ENCODE measurements at places on chromosomes 16 and 17. TPM values are rescaled to one million over a fixed set of nuclear protein-coding genes. Genes with fewer than 3 reads are reported as not detected.

FOXN1 gene
- not detected for total RNA-seq

NPIPA3 gene
- 2.4 TPM for total RNA-seq

KRTAP3-2 gene
- total RNA-seq = not detected

RPS6KB1 gene
- total RNA-seq = 30.4 TPM

C16orf46 gene
- 0.18 TPM for total RNA-seq

COPZ2 gene
- not detected for total RNA-seq

C16orf96 gene
- 0.54 TPM for total RNA-seq

DNA sequence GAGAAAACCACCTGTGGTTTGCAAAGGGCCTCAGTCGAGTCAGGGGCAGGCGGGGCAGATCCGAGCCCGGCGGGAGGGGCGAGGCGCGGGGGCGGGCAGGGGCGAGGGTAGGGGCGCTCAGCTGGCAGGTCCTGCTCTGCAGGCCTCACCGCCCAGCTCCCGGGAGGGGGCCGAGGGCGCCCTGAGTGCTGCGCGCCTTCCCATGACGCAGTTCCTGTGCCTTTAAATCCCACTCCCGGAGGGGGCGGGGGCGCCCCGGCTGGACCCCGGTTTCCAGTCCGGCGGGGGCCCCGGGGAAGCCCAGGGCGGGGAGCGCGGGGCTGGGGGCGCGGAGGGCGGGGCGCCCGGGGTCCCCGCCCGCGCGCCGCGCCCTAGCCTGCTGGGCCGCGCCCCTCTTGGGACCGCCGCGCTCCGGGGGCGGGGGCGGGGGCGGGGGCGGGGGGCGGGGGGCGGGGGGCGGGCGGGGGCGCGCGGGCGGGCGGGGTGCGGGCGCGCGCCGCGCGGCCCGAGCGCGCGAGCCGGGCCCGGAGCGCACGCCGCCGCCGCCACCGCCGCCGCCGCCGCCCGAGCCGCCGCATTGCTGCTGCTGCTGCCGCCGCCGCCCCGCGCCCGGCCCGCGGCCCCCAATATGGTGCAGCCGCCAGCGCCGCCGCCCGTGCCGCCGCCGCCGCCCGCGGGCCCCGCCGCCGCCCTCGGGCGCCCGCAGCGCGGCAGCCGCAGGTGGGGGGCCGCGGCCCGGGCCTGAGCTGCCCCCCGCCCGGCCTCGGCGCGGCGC lies at the start of gene JPH3:
TSS of gene JPH3 (plus strand) at position 508 of the 775 bp plus-strand sequence. CDS start 639 bp downstream, outside the sequence.
- H3K4me3 ChIP-seq = peak within 1 kb of the TSS; percentile 96
- H3K36me3 ChIP-seq = peaks cover 9% of the 10 kb centered on the region
- peaks cover 22% of the 10 kb centered on the region for H3K4me1 ChIP-seq

GRCh38 chr16:1775846-1776671 lies 3.1 kb upstream of the MRPS34 start:
- H3K4me3 ChIP-seq = no peak overlapping the region
- H3K36me3 ChIP-seq = no peaks in the 10 kb centered on the region
- H3K27me3 ChIP-seq = peaks cover 7% of the 10 kb centered on the region
- no peak for DNase-seq
- peaks cover 10% of the 10 kb centered on the region for H3K4me1 ChIP-seq
- H3K27ac ChIP-seq = no peak overlapping the region

- H3K27ac ChIP-seq = no peak overlapping the region
- peaks cover 12% of the 10 kb centered on the region for H3K27me3 ChIP-seq
- DNase-seq = no peak
- no peaks in the 10 kb centered on the region for H3K4me1 ChIP-seq
- no peak overlapping the region for H3K4me3 ChIP-seq
- H3K36me3 ChIP-seq = no peaks in the 10 kb centered on the region
These were observed 19.2 kb upstream of the LITAF start for GRCh38 chr16:11605891-11606290.

- peak overlapping the region; percentile 95 for H3K4me3 ChIP-seq
- peaks cover 18% of the 10 kb centered on the region for H3K27me3 ChIP-seq
- H3K27ac ChIP-seq = peak overlapping the region; percentile 70
- H3K36me3 ChIP-seq = peaks cover 8% of the 10 kb centered on the region
- peak; percentile 29 for DNase-seq
- peaks cover 48% of the 10 kb centered on the region for H3K4me1 ChIP-seq
These were observed 1.1 kb downstream of the RAI1 start for GRCh38 chr17:17682293-17682736.

- H3K27ac ChIP-seq = no peak overlapping the region
- DNase-seq = no peak
- peaks cover 13% of the 10 kb centered on the region for H3K27me3 ChIP-seq
These were observed 21.5 kb downstream of the MYO18A start for GRCh38 chr17:29158488-29159275.

GRCh38 chr17:48352630-48353029 lies 77.4 kb downstream of the SKAP1 start:
- no peaks in the 10 kb centered on the region for H3K4me1 ChIP-seq
- H3K27me3 ChIP-seq = peaks cover 3% of the 10 kb centered on the region
- no peak overlapping the region for H3K27ac ChIP-seq
- DNase-seq = no peak
- no peaks in the 10 kb centered on the region for H3K36me3 ChIP-seq

GRCh38 chr16:76195056-76195455 lies 82.1 kb upstream of the CNTNAP4 start:
- no peak overlapping the region for H3K4me3 ChIP-seq
- no peaks in the 10 kb centered on the region for H3K4me1 ChIP-seq
- H3K36me3 ChIP-seq = no peaks in the 10 kb centered on the region
- no peak overlapping the region for H3K27ac ChIP-seq
- H3K27me3 ChIP-seq = no peaks in the 10 kb centered on the region

DNA sequence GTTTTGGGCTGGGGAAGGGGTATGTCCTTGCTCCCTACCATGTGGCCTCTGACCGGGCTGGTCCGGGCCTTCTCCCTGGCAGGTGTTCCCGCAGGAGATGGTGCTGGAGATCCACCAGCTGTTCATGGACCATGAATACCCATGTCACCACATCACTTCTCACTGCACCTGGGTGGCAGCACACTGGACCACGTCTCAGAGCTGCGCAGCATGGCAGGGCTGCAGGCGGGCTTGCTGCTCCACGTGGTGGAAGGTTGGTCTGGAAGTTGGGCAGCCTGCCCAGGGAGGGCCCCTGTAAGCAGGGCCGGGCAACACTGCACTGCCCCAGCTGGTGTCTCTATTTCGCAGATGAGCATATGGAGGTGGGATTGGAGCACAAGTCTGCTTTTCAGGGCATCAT lies 169.5 kb upstream of the ZNF267 start:
- peaks cover 10% of the 10 kb centered on the region for H3K4me1 ChIP-seq
- DNase-seq = no peak
- peaks cover 9% of the 10 kb centered on the region for H3K27me3 ChIP-seq
- H3K27ac ChIP-seq = no peak overlapping the region
- H3K36me3 ChIP-seq = peaks cover 30% of the 10 kb centered on the region

- peak overlapping the region; percentile 99 for H3K27ac ChIP-seq
- peaks cover 24% of the 10 kb centered on the region for H3K4me1 ChIP-seq
- peaks cover 29% of the 10 kb centered on the region for H3K36me3 ChIP-seq
- peak overlapping the region; percentile 99 for H3K4me3 ChIP-seq
- peak; percentile 47 for DNase-seq
- H3K27me3 ChIP-seq = peaks cover 35% of the 10 kb centered on the region
These were observed 525 bp downstream of the CD2BP2 start for GRCh38 chr16:30354423-30355143.

DNA sequence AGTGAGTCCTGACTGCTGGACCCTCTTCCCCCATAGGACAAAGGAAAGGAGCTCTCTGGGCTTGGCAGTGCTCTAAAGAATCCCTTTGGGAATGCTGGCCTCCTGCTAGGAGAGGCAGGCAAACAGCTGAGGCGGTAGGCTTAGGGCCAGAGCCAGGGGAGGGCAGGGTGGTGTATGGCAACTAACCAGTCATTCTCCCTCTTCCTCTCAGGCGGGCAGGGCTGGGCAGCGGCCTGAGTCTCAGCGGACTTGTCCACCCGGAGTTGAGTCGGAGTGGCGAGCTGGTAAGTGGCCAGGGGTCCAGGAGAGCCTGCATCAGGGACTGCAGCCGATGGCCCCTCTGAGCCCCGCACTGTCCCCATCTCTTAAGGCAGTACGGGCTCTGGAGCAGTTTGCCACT lies 4.4 kb downstream of the ACADVL start:
- no peak for DNase-seq
- peaks cover 28% of the 10 kb centered on the region for H3K27me3 ChIP-seq
- H3K36me3 ChIP-seq = peaks cover 35% of the 10 kb centered on the region
- peaks cover 19% of the 10 kb centered on the region for H3K4me1 ChIP-seq

DNA sequence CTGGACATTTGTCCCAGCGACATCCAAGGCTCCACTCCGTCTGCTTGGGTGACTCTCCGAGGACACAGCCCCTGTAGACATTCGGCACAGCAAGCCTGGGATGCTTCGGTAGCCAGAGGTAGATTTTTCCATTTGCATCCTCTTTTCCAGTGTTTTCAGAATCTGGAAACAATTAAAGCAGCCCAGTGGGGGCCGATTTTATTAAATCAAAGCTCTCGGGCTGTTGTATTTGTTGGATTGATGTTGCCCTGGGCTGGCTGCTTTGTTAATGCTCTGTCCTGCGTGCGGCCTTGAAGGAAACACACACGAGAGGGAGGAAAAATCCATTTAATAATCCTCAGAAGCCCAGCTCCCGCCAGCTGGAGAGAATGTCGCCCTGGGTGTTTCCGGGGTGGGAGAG lies 158.1 kb upstream of the CIBAR2 start:
- H3K27me3 ChIP-seq = peaks cover 2% of the 10 kb centered on the region
- no peak for DNase-seq
- H3K4me1 ChIP-seq = peaks cover 6% of the 10 kb centered on the region
- H3K4me3 ChIP-seq = no peak overlapping the region
- H3K36me3 ChIP-seq = no peaks in the 10 kb centered on the region

DNA sequence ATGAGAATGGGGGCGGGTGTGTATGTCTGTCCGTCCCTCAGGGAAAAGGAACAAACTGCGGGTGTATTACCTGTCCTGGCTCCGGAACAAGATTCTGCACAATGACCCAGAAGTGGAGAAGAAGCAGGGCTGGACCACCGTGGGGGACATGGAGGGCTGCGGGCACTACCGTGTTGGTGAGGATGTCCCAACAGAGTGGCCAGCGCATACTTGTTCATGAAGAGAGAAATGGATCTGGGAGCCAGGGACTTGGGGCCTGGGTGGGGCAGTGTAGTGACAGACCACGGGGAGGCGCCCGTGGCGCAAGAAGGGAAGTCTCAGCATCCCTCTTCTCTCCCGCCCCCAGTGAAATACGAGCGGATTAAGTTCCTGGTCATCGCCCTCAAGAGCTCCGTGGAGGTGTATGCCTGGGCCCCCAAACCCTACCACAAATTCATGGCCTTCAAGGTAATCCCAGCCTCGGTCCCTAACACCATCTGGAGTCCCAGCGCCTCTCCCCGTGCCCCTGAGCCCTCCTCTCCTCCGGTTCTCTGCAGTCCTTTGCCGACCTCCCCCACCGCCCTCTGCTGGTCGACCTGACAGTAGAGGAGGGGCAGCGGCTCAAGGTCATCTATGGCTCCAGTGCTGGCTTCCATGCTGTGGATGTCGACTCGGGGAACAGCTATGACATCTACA lies 3.5 kb upstream of the C17orf107 start:
- peaks cover 10% of the 10 kb centered on the region for H3K4me1 ChIP-seq
- DNase-seq = peak; percentile 53
- peaks cover 23% of the 10 kb centered on the region for H3K27me3 ChIP-seq
- H3K4me3 ChIP-seq = no peak overlapping the region
- H3K36me3 ChIP-seq = peaks cover 25% of the 10 kb centered on the region
- no peak overlapping the region for H3K27ac ChIP-seq

- H3K4me3 ChIP-seq = peak overlapping the region; percentile 97
- peak overlapping the region; percentile 96 for H3K27ac ChIP-seq
These were observed 601 bp downstream of the PHKB start for GRCh38 chr16:47461598-47462266.

DNA sequence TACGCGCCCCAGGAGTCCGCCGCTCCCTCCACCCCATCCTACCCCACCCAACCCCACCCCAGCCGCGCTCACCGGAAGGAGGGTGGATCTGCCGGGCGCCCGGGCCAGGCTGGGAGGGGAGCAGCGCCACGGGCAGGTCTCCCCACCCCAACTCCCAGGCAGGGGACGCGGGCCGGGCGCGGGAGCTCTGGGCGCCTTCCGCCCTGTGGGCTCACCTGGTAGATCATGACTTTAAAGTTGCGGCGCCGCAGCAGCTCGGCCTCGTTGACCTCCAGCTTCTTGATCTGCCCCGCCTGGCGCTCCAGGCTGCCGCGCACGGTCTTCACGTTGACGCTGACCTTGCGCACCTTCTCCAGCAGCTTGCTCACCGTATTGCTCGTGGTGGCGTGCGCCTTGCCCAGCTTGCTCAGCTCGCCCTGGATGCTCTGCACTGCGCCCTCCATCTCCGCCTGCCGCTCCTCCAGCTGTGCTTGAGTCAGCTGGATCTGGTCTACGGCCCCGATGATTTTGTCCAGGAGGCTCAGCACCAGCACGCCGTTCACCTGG lies 571 bp downstream of the CAVIN1 start:
- H3K36me3 ChIP-seq = peaks cover 21% of the 10 kb centered on the region
- DNase-seq = peak; percentile 41
- peak overlapping the region; percentile 73 for H3K27ac ChIP-seq
- H3K4me3 ChIP-seq = peak overlapping the region; percentile 100
- peaks cover 16% of the 10 kb centered on the region for H3K27me3 ChIP-seq

GRCh38 chr16:19923396-19923795 lies 38.7 kb upstream of the GPRC5B start:
- H3K27me3 ChIP-seq = peaks cover 2% of the 10 kb centered on the region
- H3K27ac ChIP-seq = no peak overlapping the region
- H3K4me3 ChIP-seq = no peak overlapping the region
- no peaks in the 10 kb centered on the region for H3K4me1 ChIP-seq

DNA sequence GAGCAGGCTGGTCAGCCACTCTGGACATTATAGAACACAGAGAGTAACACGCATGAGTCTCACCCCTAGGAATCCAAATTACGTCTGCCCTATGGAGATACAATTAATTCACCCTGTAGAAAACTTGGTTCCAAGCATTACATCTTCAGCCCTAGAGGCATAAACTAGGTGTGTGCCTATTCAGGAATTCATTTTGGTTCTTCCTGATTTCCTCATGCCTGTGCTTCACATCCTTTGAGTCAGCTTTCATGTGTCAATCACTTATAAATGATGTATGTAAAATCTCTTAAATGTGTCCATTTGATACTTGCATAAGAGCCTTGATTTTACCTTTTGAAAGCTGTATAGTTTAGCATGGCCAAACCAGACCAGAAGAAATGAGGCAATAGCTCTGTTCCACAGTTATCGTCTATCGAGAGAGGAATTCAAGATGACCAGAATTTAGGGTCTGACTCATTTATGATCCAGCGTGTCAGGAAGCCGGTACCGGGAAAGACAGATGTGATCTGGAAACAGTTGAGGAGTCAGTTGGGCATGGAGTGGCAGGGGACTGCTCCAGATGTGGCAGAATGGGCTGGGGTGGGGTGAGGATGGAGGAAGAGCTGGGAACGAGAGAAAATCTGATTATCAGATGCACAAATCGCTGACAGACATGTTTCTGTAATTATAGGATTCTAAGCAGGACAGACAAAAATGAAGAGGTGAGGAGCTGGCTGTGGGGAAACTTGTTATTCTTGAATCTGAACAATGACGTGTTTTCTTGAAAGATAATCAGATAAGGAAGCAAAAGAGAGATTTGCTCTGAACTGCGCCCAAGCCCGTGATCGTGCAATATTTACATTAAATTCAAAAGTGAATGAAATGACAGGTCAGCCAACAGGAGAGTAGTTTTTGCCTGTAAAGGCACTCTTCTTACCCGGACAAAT lies 76.7 kb downstream of the C16orf95 start:
- no peaks in the 10 kb centered on the region for H3K36me3 ChIP-seq
- H3K27ac ChIP-seq = no peak overlapping the region
- H3K4me1 ChIP-seq = peaks cover 2% of the 10 kb centered on the region
- H3K4me3 ChIP-seq = no peak overlapping the region

- no peaks in the 10 kb centered on the region for H3K36me3 ChIP-seq
- H3K27ac ChIP-seq = no peak overlapping the region
- no peaks in the 10 kb centered on the region for H3K27me3 ChIP-seq
- no peak for DNase-seq
- no peaks in the 10 kb centered on the region for H3K4me1 ChIP-seq
These were observed 100.3 kb downstream of the MAF start for GRCh38 chr16:79500286-79500685.

GRCh38 chr17:56269556-56270389 lies 116.5 kb downstream of the ANKFN1 start:
- H3K27me3 ChIP-seq = peaks cover 3% of the 10 kb centered on the region
- no peak overlapping the region for H3K27ac ChIP-seq
- DNase-seq = no peak
- H3K36me3 ChIP-seq = no peaks in the 10 kb centered on the region
